ENCODE measurements at places on chromosomes 2 and 18. TPM values are rescaled to one million over a fixed set of nuclear protein-coding genes. Genes with fewer than 3 reads are reported as not detected.

- no peak for DNase-seq
Measured at GRCh38 chr2:128502200-128502599, 183.5 kb upstream of the HS6ST1 start.

DNA sequence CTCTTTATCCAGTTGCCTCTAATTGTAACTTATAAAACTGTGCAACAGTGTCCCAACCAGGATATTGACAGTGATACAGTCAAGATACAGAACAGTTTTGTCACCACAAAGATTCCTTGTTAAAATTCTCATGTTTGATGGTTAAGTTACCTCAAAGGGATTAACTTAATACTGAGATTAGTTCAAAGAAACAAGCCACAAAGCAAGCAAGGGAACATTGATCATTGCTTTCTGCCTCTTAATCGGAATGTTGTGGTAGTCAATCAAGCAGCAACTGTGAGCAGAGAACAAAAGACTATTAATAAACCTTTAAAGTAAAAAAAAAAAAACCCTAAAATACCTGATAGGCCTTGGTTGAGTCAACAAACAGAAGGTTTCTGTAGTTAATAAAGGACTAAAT, 352.3 kb downstream of the PARD3B start:
- DNase-seq, result no peak

DNA sequence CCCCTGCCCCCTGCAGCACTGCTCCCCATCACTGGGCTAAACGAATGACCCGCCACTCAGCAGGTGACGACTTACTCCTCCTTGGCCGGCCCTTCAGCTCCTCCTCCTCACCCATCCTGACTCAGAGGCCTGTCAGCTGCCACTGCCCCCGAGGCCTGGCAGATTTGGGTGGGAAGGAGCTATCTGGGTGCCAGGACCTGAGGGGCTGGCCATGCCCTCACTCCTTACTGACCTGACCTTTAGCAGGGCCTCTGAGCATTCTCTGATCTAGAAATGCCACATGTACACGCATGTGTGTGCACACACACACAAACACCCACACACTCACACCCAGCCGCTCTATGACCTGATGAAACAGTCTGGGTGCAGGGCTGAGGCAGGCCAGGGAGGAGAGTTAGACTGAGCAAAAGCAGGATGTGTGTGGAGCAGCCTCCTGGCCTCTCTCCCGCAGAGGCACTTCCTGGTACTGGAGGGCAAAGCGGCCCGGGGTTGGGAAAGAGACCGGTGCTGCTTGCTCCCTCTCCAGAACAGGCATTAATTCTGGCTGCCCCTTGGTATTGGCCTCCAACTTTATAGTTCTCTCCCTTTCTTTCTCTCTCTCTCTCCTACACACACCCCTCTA, 68.0 kb downstream of the ZFP36L2 start:
- peak; percentile 83 for DNase-seq

GRCh38 chr18:2641638-2642037, 13.9 kb upstream of the SMCHD1 start:
- no peak for DNase-seq

GRCh38 chr2:218260742-218261422, at the start of gene GPBAR1:
Gene GPBAR1 (plus strand): TSS chr2:218261015. CDS start chr2:218262725, 1,710 bp downstream.
- no peak for DNase-seq

GRCh38 chr2:43406651-43407279, 180.4 kb upstream of the ZFP36L2 start:
- DNase-seq, result no peak

- DNase-seq, result no peak
Measured at GRCh38 chr18:48905513-48905912, 45.3 kb downstream of the SMAD7 start.

DNA sequence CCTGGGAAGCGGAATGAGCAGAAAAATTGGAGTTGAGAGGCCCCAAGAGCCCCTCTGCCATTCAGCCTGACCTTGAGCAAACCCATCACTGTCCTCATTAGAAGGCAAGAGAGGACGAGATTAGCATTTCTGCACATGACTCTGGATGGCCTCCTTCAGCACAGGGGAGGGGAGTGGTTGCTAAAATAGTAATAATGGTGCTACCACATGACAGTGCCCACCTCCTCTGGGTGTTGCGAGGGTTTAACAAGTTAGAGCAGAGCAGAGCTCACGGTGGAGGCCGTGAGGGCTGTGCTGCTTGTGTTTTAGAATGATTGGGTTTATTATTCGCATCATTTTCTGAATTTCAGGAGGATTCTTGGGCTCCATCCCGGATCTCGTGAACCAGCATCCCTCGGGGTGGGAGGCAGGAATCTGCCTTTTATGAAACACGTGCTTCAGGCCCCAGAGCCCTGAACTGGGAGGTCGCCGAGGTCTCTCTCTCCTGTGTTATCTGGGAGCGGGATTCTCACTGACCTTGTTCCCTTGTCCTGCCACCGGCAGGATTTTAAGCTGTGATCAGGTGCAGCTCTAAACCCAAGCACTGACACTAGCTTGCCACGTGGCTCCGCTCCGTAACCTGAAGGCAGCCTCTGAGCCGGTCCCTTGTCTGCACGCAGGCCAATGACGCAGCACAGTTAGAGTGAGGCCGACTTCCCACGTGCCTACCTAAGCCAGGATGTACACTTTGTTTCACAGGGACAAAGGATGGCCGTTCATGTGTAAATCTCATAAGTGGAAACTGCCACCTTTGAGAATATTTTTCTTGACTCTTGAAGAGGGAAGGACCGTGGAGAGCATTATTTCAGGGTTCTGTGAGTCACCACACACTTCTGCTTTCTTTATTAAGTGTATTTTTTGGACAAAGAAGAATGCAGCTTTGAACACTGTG, 142.3 kb downstream of the ACOXL start:
- no peak for DNase-seq

GRCh38 chr2:13227578-13227977, 510.8 kb downstream of the TRIB2 start:
- no peak for DNase-seq

- no peak for DNase-seq
Measured at GRCh38 chr2:113085542-113085941, 17.8 kb downstream of the IL1F10 start.

DNA sequence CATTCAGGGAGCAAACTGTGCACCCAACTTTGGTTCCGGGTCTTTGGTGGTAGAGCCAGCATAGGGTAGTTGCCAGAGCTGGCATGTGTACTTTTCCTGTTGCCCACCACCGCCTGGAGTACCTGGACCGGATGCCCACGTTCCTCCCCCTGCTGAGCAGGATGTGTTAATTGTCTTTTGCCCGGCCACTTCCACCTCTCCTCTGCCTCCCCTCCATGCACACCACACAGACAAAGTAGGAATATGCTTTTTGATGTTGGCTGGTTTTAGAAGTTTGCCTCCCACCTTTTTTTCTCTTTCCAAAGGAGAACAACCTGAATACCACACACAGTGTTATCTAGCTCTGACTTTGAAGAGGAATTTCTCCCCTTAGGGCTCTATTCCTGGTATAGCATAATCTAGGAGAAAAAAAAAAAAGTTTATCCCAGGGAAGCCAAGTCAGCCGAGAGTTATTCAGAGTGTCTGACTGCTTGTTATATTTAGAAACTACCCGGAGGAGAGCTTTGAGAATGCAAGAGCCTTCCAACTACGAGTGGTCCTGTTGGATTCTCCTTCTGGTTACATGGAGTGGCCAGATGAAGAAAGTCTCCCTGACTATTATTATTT, 111.9 kb downstream of the SETBP1 start:
- DNase-seq, result no peak

- DNase-seq, result no peak
Measured at GRCh38 chr2:232113821-232114220, 152.3 kb downstream of the DIS3L2 start.

DNA sequence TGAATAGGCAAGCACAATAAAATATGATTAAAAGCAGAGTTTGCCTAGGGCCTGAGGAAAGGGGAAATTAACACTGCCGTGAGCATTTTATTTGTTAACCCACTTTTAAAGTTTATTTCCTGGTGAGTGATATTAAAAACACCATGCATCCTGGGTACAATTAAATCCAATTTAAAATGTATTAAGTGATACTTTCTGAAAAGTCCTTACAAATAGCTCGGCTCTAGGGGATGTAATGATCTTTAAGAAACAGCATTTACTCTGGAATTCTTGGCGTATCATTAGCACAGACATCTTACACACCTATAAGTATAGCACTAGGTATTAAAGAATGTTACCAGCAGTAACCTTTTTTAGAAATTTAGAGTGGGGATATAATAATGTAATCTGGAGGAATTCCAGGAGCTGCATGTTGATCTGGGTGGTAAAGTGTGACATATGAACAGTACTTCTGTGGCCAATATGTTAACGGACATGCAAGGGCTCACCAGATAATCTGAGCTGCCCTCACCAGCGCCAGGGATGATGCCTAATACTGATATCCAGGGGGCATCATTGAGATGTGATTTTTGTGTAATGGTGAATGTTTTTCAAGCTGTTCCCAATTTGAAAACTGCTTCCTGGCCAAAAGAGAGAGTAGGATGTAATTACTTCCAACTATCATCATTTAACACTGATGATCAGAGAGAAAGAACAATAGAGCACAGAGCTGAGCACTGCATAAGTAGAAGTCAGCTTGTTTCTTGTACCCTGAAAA, 235.9 kb downstream of the DSEL start:
- no peak for DNase-seq

- DNase-seq, result no peak
Measured at GRCh38 chr18:74116633-74117554, 30.7 kb downstream of the FBXO15 start.

- DNase-seq, result peak; percentile 79
Measured at GRCh38 chr18:31241900-31242409, 76.0 kb upstream of the DSG1 start.

GRCh38 chr2:142478206-142478605, 347.4 kb upstream of the LRP1B start:
- no peak for DNase-seq

GRCh38 chr2:196041786-196042185, 26.9 kb downstream of the DNAH7 start:
- no peak for DNase-seq

DNA sequence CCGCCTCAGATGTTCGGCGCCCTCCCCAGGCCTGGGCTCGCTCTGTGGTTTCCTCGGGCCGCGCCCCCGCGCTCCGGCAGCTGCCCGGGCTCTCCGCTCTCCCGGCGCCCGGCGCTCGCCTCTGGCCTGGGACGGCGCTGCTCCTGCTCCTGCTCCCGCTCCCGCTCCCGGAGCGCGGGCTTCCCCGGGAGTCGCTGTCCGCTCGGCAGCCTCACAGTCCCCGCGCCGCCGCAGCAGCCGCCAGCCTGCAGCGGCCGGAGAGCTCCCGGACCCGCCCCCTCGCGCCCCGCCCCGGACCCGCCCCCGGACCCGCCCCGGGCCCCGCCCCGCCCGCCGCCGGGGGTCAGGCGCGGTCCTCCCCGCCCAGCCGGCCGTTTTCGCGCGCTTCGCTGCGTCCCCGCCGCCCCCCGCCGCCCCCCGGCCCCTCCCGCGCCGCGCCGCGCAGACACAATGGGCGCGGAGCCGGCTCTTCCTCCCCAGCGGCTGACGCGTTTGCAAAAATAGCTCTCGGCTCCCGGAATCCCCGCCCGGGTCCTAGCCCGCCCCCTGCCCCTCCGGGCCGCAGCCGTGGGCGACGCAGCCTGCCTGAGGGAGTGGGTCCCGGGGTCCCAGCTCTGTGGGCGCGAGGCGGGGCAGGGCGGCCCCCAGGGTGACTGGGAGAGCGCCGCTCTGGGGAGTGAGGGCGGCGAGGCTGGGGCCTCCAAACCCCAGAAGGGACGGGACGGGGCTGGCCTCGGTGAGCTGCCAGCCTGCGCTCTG, at the start of gene ARL4C:
ARL4C (minus strand) TSS at position 247 of the 759 bp plus-strand sequence. CDS start 495 bp downstream, outside the sequence.
- DNase-seq, result peak; percentile 42

GRCh38 chr18:64238076-64238475, 89.2 kb upstream of the LINC00305 start:
- no peak for DNase-seq

DNA sequence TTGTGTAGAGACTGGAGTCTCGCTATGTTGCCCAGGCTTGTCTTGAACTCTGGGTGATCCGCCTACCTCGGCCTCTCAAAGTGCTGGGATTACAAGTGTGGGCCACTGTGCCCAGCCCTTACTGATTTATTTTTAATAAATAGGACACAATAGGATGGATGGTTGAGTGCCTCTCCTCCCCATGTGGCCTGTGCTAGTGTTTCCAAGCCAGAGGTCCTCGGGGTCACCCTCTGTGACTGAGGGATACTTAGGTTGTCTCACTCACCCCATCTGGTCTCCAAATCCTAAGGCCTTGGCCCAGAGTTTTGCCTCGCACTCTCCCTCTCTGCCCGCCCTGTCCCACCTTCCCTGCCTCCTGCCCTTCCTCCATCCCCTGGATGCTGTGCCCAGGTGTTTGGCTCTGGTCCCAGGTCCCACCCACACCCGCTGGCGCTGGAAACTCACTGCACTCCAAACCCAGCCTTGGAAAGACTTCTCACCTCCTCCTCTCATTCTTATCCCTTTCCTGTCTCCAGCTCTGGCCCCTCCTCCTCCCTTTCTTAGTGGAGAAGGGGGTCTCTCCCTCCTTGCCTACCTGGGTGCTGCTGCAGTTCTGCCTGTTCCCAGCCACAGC, 4.7 kb upstream of the ECEL1 start:
- no peak for DNase-seq

DNA sequence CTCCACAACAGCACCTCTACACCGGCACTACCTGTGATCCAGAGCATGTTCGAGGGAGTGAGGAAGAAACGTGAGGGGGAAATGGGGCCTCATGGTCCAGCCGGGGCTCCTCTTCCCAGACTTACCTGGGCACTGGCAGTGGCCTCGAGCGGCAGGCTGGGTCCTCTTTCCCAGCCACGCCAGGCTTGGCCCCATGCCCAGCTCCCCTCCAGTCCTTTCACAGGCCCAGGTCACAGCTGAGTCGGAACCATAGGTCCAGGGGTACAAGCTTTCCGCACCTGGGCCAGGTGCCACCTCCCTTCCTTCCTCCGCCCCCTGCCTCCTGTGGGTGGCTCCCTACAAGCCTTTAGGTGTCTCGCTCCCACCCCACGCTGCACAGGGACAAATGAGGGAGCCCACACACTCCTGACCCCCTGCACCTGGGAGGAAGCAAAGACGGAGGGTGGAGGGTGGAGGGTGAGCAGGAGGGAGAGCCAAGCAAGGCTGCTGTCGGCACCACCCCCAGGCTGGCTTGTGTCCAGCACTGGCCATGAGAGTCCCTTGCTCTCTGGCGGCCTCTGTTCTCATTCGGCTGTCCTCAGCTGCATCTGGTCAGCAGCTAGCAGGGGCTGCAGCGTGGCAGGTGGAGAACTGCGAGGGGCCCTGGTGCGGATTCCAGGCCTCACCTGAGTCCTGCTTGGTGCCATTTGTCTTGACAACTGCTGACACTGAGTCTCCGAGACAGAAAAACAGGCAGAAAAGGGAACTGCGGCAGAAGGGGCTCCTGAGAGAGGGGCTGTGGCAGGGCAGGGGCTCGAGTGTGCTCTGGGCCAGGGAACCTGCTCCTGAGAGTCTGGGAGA, 26.8 kb downstream of the ADRA2B start:
- DNase-seq, result peak; percentile 15

GRCh38 chr2:233828546-233829192, 25.7 kb downstream of the HJURP start:
- DNase-seq, result no peak

SPDYA gene
- total RNA-seq, result 1.1 TPM

IRS1 gene
- total RNA-seq, result 9.5 TPM

G6PC2 gene
- 0.11 TPM for total RNA-seq

TMEM247 gene
- not detected for total RNA-seq

EFHD1 gene
- total RNA-seq, result 1.4 TPM

ADCYAP1 gene
- 0.32 TPM for total RNA-seq

FAM124B gene
- total RNA-seq, result 0.42 TPM

CRYBA2 gene
- 3.4 TPM for total RNA-seq

TOGARAM2 gene
- 0.59 TPM for total RNA-seq

All from colonic mucosa (tissue), 4 donors.